ENCODE measurements at places on chromosomes 5 and 9.

- no peak for DNase-seq
These were observed 57.7 kb downstream of the MTMR12 start for GRCh38 chr5:32254881-32255539.

GRCh38 chr5:56377573-56377972, 144.4 kb upstream of the ANKRD55 start:
- no peak for DNase-seq

DNA sequence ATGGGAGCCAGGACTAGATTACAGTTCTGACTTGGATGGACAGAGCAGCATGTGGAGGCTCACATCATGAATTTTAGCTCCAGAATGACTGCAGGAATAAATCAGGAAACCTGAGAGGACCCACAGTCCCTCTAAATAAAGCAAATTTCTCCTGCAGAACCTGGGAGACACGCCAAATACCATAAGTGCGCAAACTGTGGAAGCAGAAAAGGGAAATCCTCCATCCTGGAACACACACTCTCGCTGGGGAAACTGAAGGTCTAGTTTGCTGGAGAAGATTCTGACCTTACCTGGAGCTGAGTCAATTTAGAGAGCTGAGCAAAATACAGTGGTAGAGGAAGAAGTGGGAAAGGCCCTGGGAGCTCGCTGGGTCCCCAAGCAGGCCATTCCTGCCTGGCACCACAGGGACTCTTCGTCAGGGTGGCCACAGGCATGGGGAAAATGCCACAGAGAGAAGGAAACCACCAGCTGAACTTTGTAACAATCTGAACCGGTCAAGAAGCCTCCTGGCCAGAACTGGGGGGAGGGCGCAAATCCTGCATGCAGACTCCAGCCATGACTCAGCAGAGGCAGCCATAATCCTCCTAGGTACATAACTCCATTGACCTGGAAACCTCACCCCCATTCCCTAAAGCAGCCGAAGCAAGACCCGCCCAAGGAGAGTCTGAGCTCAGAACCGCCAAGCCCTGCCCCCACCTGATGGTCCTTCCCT, 390.9 kb downstream of the LRRC70 start:
- DNase-seq = no peak

DNA sequence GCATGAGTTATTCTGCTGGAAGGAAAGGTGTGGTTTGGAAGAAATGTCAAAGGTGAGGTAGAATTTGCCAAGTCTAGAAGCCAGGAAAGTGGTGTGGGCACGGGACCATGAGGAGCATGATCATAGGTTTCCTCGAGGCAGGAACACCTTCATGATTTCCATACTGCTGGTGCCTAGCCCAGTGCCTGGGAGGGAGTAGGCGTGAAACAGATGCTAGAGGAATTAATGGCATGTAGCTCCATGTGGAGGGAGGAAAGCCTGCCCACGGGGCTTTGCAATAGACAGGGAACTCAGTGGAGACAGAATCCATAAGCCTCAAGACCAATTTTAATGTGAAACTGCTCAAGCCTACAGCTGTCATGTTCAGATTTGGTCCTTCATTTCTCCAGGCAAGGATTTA, 35.1 kb downstream of the TTLL11 start:
- DNase-seq = no peak

GRCh38 chr9:135471791-135472640, 7.6 kb upstream of the PPP1R26 start:
- no peak for DNase-seq

DNA sequence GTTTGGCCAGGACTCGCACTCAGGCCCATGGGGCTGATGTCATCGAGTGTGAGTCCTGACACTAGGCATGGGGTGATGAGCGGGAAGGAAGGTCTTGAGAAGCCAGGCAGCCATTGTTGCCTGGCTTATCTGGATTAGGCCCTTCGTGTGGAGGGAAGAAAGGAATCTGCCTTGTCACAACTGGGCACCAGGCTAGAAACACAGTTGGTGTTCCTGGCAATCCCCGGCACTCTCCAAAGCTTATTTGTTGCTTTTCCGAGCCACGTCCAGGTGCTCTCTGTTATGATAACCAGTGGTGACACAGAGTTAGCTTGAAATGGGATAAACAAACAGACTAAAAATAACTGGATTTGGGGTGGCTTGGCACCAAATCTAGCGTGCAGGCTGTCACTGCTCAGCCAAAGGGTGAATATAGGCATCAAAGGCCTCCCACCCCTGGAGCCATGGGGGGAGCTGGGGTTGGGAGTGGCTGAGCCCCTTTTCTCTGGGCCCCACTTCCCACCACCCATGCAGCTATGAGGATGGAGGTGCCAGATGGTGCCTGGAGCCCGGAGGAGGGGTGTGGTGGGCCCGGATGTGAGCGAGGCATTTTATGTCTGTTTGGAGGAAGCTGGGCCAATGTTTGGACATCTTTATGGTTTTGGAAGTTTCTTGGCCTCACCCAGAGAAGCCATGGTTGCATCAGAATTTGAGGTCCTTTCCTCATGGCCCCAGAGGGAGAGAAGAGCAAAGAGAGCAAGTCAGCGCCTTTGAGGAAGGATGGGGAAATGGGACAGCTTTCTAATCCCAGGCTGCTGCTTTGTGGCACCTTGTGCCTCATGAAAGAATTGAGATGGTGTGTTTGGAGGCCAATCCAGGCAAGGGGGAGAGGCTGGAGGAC, 98.0 kb upstream of the PITX1 start:
- no peak for DNase-seq

DNA sequence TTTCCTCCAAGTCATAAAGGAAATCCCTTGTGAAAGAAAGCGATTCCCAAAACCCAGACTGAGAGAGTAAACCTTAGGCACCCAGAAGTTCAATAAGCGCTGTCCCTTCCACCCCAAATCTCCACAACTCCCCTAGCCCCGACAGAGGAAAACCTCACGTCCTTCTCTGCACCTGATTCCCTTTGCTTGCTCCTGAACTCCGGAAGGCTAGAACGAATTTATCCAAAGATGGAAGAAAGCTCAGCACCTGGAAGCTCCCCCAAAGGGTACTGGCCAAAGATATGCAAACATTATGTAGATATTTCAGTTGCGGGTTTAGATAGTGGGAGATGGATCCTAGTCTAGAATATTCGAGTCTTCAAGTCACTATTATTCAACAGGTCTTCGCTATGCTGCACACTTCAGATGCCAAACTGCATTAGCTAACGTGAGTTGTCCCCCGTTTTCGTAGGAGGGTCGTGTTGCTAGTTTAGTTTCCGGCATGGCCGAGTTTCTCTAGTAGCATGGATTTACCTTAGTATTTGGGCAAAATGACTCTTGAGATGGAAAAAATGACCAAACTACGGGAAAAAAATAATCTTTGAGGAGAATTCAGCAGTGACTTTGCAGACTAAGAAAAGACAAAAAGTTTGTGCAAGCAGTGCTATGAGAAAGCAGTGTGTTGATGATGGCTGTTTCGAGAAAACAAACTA, 27.7 kb downstream of the NR2F1 start:
- no peak for DNase-seq

DNA sequence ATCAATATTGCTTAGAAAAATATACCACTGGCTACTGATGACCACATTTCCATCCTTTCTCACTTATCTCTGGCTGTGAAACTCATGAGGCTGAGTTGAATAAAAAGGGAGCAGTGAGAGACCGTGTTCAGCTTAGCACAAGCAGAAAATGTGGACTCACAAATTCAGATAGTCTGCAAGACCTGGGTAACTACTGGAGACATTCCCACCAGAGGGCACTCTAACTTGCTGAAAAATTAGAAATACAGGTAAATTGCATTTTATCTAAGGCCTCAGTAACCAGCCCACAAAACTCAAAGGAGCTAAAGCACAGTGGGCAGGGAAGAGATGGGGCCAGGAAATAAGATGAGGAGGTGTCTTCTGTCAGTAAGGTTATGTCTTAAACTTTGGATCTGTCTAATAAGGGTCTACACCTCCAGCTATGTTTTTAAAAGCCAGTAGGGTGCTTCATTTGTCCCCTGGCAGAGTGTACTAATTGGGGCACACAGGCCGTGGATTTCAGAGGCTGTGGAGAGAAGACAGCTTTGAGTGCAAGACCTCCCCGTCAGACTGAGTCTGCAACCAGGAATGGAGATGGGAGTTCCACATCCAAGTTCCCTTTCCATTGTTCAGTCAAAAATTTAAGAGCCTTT, 8.7 kb upstream of the NDUFB6 start:
- DNase-seq = no peak

DNA sequence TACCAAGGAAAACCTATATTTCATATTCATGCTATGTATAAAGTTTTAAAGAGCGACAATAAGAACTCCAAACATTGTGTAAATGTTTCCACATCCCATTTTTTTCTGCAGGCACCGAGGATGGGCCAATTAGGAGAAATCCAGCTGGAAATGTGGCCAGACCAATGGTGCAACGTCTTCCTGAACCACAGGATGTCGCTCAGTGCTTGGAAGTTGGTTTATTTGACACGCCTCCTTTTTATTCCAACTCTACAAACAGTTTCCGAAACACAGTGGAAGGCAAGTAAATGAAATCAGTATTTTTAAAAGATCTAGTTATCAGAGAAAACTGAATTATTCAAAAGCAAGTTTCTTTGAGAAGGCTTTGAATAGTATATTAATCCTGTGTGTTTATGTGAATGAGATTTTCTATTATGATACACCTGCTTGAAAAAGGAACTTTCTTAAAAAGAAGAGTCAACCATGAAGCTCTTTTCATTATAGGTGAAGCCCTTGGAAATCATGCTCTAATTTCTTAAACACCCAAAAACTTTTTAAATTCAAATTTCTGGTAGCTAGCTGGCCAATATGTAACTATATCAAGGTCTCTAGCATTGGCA, 9.1 kb downstream of the TYRP1 start:
- DNase-seq = no peak

GRCh38 chr5:1010181-1010510, 1.5 kb downstream of the NKD2 start:
- DNase-seq = no peak

DNA sequence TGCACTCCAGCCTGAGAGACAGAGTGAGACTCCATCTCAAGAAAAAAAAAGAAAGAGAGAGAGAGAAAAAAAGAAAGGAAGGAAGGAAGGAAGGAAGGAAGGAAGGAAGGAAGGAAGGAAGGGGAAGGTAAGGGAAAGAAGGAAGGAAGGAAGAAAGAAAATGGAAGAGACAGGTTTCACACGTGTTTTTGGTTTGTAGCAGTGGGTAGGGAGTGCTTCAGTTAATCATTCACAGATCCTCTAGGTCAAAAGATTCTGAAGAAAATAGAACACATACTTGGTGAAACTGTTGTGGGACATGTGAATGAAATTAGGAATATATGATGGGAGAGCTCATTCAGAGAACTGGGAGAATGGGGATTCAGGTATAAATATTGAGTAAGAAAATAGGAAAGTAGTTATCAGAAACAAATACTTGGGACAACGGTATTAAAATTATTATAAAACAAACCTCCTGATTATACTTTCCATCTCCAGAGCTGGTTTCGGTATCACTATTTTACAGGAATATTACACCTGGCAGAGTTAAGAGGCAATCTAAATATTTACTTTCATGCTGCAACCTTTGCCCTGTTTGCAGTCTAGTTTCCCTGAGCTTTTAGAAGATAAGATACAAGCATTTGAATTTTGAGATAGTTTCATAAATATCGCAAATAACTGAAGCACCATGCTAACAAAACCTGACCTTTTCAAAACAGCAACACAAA, 37.2 kb downstream of the MARVELD2 start:
- DNase-seq = no peak

DNA sequence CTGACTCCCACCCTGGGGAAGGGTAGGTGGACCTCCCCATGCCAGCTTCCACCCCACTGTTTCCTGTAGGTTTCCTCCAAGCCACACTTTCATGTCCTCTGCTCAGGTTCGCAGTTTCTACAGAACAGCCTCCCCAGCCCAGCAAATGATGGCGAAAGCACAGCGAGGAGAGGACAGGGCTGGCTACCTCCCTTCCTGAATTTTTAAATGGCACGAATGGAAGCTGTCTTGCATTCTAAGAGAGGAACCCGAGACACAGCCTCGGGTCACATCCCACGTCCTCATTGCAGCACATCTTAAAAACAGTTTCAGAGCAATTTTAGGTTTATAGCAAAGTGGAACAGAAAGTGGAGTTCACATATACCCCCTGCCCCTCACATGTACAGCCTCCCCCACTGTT, 330.3 kb downstream of the NTRK2 start:
- no peak for DNase-seq

DNA sequence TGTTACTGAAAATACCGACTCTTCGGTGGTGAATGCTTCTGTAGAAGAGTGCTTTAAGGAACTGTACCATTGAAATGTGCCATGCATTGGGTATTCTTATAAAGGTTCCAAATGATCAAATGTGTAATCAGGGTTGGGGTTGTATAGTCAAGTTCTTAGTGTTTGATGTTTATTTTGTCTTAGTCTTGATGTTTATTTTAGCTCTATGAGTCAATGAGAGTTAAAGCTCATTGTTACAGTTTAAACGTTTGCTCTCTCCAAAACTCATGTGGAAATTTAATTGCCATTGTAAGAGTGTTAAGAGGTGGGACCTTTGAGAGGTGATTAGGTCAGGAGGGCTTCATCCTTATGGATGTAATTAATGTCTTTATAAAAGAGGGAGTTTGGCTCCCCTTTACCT, 153.0 kb downstream of the FER start:
- no peak for DNase-seq

DNA sequence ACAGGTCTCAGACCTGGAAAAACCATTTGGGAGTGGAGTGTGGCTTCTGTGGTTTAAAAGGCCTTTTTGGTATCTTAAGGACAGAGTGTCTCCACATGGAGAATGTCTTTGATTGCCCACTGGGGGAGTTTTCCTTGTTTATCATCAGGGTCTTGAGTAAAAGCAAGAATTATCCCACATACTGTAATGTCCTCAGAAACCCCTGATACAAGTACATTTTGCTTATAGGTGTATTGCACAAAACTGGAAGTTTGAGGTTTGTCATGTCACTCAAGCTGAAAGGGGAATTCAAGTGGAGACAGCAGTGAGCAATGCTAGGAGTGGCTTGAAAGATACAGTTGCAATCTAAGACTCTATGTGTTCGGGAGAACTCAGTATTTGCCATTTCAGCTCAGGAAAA, 62.7 kb upstream of the GRAMD2B start:
- no peak for DNase-seq

DNA sequence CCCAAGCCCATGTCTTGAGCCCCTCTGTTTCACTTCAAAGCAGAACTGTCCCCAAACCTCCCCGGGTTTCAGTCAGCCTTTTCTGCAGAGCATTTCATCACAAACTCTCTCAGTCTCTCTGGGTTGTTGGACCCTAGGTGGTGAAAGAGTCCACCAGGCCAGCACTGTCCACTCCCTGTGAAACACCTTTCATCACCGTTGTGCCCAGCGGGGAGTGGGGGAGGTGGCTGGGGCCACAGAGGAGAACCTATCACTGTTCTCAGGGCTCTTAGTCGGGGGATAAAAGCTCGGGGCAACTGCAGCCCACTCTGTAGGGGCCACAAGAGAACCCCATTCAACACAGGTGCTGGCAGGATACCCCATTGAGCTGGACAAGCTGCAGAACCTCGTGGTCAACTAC, 5.4 kb upstream of the RABL6 start:
- DNase-seq = no peak

DNA sequence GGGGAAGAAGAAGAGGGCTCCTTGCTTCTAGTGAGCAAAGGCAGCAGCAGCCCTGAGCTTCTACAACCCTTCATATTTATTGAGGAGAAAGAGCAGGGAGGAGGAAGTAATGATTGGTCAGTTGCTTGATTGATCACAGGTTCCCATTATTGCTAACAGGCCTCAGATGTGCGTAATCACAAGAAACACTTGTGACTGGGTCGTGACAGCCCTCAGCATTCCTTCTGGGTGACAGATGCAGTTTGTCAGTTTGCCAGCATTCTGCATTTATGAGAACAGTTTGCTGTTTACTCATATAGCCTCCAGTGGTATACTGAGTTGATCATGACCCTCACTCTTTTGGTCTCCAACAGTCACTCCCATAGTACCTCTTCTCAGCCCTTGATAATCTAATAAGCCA, 111.5 kb upstream of the TNC start:
- DNase-seq = no peak

GRCh38 chr9:19163631-19164030, 36.3 kb upstream of the PLIN2 start:
- peak; percentile 31 for DNase-seq

Data from upper lobe of left lung (tissue), 6 donors.